ENCODE measurements at places on chromosomes 2 and 18.

DNA sequence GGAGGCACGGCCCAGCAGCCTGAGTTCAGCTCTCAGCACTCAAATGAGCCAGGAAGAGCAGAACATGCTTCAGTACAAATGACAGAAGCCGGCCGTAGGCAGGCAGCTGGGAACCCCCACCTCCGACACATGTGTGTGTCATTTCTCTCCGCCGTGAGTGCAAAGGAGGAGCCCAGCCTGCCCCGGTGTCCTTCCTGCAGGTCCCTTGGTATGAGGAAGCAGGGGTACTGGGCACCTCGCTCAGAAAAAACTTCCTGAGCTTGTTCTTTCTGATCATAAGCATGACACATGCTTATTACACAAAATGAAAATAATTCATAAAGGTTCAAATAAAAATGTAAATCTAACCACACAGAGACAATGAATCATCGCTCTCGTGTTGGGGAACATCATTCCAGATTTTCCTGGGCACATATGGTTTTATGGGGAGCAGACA, 35.3 kb downstream of the KCNF1 start:
- no peak for DNase-seq

GRCh38 chr2:236555481-236555880, 14.1 kb upstream of the ACKR3 start:
- DNase-seq, result no peak

GRCh38 chr2:200337621-200338020, 31.1 kb downstream of the SPATS2L start:
- DNase-seq, result no peak

- no peak for DNase-seq
These were observed 9.4 kb downstream of the CTIF start for GRCh38 chr18:48548011-48548771.

GRCh38 chr2:122328816-122329215, 573.4 kb downstream of the TSN start:
- DNase-seq, result no peak

GRCh38 chr2:167237478-167237877, 349.2 kb downstream of the XIRP2 start:
- no peak for DNase-seq

DNA sequence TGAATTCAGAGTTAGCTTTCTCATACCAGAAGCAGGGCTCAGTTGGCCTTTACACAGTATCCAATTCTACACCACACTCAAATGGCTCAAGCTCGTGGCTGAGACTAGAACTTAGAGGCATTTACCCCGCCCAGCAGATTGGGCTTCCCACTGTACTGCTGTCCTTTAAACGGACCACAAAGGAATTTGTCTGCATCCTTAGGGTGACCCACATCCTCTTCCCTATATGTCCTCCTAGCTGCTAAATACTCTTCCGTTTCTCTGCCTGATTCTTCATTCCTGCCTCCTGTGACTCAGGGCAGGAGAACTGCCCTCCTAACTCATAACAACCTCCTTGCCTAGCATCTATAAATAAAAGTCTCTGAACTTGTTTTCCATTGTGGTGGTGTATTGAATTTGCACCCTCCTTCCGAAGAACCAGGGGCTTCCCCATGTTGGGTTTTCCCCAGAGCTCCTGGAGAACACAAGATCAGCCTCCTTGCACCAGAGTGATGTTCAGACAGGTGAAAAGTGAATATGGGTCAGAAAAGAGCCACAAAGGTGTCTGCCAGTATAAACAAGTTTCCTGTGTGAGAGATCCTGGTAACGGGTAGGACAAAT, 32.0 kb upstream of the MC4R start:
- DNase-seq, result no peak

DNA sequence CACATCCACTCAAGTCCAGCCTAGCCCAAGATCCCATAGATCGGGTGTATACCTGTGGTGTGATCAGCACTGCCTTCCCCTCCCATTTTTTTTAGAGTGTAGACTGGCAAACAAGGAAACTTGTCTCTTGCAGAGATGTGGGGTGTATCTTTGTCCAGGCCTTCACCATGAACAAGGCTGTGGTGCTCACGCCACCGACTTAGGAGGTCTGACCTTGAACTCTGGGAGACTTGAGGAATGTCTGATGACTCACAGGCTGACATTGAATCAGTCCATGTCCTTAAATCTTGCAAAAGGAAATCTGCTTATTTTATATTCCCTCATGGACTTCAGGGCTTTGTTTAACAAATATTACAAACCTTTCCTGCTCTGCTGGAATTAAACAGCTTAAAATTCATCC, 4.5 kb upstream of the CTIF start:
- DNase-seq, result no peak

DNA sequence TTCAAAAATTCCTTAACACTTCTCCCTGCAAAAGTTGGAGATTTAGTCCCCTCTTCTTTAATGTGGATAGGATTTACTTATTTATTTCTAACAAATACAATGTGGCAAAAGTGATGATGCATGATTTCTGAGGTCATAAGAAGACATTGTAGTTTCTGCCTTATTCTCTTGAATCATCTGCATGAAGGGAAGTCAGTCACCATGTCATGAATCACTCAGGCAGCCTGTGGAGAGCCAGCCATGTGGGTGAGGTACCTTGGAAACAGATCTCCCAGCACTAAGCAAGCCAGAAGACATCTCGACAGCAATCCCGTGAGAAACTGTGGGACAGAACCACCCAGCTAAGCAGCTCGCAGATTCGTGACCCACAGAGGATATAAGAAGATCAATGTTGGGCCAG, 2.7 kb upstream of the ZC3H8 start:
- DNase-seq, result no peak

GRCh38 chr2:24530796-24531195, 39.7 kb downstream of the NCOA1 start:
- no peak for DNase-seq

DNA sequence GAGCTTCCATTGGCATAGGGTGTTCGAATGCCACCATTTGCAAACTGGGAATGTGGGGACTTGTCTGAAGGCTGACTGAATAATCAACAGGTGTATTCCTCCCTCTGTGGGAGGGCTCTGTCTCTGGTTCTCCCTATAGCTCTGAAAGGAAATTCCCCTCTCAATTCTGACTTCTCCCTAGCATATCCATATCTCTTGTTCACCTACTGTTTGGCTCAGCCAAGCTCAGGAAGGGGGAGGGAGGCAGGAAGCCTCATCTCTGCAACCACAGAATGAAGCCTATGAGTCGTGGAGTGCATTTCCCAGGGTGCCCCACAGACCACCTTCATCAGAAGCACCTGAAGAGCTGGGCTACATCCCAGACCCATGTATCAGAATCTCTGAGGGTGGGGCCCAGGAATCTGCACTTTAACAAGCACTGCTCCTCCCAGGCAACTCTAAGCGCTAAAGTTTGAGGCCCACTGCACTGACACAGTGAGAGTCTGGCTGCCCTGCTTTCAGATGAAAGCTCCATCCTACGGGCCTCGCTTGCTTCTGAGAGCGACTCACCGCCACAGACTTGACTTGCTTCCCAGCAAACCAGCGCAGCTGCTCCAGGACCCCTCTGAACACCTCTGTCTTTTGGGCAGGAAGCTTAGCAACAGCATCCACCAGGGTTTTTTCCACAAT, 32.0 kb downstream of the XDH start:
- DNase-seq, result no peak

DNA sequence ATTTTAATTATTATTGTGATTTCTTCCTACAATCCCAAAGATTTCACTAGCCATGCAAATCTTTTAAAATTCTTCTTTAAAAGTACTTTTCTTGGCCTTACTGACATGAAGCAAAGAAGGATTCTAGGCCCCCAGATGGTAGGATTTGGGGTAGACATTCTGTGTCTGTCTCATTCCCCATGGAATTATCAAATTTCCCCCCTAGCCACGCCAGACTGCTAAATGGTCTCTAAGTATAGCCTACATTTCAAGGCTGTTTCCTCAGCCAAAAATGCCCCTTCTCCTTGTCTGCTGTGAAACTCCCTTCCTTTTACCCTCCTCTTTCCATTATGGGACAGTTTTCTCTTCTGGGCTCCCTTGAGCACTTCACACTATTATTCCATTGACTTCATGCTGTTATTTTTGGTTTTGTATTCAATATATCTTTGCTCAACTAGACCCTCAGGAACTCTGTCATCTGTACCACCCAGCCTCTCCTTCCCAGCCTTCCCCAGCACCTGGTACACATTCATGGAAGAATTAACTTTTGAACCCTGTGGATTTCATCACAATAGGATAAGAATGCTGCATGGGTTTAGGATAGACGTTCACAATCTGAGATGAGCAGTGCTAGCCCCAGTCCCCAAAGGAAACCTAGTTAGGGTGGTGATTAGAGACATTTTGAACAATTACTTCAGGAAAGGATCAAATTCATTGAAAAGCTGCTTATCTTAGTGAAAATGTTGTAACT, 21.5 kb upstream of the CYP1B1 start:
- no peak for DNase-seq

- no peak for DNase-seq
These were observed 149.5 kb upstream of the ZFP36L2 start for GRCh38 chr2:43375746-43376522.

DNA sequence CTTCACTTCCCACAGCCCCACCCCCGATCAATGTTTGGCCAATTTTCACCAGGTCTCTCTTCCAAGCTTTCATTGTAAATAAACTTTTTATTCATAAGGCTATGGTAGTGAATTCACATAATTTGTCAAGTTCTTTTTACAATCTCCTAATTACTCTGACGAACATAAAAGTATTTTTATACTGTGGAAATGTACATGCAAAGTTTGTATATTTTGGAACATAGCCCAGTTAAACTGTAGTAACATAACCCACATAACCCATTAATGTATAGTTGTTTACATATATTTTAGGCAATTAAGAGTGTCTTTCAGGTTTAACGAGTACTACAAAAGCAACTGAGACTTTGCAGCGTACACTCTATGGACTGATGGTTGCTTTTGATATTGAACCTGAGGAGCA, 228.3 kb upstream of the ERBB4 start:
- no peak for DNase-seq

DNA sequence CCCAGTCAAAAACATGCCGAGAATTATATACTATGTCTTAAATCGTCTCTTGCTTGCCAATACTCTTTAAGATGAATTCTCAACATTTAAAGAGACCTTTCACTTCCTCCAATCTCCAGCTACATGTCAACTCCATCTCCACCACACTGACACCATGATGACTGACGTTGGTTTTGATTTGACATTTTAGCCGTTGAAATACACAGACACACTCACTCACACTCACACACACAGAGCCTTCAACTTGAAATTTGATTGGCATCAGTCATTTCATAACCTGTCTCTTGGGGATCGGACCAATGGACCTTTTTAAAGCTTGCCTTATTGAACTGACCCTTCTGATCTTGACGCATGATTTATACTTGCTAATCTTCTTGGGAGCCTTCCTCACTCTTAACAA, 230.8 kb upstream of the PIK3C3 start:
- DNase-seq, result no peak

GRCh38 chr2:234364661-234365060, 132.2 kb downstream of the ARL4C start:
- DNase-seq, result no peak

DNA sequence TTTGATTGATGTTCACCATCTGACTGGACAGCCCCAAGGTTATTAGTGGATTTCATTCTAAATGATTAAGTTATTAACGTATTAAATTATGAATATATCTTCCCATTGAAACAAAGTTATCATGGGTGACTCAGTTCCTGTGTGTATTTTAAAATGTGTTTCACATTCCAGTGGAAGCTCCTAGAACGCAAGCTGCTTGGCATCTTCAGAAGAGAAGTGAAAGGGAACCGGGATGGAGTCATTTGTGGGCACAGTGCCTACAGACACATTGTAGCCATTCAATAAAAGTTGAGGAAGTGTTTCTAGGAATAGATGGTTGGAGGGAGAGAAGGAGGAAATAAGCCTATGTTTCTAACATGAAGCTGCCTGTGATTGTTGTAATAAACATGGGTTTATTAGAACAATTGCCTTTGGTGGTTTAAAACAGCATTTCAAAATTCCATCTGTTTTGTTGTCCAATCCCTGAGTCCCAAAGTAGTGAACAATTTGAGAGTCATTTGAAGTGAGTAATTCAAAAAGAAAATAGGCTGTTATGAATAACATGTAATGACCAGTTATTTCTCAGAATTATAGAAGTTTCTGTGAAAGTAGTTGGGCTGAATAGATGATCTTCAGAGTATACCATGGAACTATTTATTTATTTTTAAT, 143.5 kb downstream of the PKP4 start:
- peak; percentile 82 for DNase-seq

GRCh38 chr2:203878063-203878462, 10.5 kb downstream of the CTLA4 start:
- no peak for DNase-seq

DNA sequence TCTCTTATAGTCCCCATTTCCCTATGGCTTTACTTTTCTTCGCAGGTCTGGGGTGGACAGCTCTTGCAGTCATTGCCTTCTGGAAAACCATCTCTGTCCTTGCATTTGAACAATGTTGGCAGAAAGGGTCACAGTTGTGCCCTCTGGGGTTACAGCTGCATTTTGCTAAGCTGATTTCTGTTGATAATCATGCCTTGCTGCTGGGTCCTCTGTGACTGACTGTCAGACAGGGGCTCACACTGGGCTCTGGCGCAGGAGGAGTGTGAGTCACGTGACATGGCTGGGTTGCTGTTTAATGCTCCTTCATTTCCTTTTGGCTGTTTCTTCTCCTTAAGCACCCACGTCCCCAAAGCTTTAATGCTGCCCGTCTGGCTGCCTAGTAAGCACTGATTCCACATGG, 196.6 kb upstream of the LHCGR start:
- no peak for DNase-seq

- DNase-seq, result no peak
These were observed 134.5 kb upstream of the PKDCC start for GRCh38 chr2:41913311-41913710.

GRCh38 chr2:47300081-47300480, 102.9 kb upstream of the MSH2 start:
- no peak for DNase-seq

- DNase-seq, result no peak
These were observed 247.4 kb upstream of the CYP26B1 start for GRCh38 chr2:72395096-72395495.

DNA sequence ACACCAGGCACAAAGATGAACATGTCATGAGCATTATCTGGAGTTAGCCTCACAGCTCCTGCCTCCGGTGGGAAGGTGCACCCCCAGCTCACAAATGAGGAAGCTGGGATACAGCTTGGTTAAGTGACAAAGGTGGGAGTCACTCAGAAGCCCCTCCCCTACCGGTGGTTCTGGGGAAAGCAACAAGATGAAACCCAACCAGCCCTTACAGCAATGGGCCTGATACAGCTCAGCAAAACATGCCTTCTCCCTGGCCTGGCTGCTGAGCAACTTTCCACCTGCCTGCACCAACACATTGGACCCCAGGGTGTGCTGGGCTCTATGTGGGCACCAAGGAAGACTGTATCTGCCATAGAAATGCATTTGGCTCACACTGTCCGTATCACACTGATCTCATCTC, 113.2 kb downstream of the GYPC start:
- no peak for DNase-seq

GRCh38 chr2:66574701-66575624, 140.0 kb downstream of the MEIS1 start:
- peak; percentile 38 for DNase-seq

GRCh38 chr2:214019229-214019972, 391.5 kb upstream of the VWC2L start:
- DNase-seq, result no peak
